SW480 (cell line): ENCODE measurements at places on chromosomes 7 and 10.

- DNase-seq = no peak
Observed at GRCh38 chr10:77175631-77176222, 461.9 kb downstream of the KCNMA1 start.

DNA sequence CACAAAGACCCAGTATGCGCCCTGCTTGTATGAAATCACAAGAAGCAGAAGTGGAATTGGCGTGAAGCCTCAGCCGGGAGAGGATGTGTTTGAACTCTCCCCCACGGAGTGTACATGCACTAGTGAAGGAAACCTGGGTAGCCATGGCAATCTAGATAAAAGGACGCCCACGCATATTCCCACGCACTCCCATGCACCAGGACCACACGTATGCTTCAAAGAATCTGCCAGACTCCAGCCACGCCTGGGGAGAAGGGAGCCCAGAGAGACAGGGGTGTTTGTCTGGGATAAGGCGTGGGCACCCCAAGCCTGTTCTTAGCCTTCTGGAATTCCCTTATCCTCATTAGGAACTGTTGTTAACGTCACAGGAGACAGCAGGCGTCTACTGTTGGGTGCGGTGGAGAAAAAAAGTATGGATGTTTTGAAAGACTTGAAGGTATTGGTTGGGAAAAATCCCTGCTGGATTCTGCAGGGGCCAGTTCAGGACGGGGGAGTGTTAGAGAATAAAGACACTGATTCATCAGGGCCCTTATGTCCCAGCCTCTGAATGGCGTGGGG is 28.9 kb upstream of the ECHDC3 start:
- DNase-seq = peak; percentile 67

DNA sequence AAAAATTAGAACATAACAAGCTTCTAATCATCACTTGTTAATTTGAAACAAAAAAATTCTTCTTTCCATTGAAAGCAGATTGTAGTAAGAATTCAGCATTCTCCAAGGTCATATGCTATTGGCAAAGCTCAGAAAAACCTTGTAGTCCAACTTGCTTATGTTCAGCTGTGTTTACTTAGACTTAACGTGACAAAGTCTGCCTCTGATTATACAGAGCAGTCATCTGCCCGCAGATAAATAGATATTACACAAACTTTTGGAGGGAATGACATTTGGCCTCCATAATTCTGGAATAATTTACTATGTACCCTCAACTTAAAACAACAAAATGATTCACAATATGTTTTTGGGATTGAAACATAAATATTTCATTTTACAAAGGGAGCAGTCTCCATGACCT is 45.8 kb downstream of the MKX start:
- DNase-seq = no peak

DNA sequence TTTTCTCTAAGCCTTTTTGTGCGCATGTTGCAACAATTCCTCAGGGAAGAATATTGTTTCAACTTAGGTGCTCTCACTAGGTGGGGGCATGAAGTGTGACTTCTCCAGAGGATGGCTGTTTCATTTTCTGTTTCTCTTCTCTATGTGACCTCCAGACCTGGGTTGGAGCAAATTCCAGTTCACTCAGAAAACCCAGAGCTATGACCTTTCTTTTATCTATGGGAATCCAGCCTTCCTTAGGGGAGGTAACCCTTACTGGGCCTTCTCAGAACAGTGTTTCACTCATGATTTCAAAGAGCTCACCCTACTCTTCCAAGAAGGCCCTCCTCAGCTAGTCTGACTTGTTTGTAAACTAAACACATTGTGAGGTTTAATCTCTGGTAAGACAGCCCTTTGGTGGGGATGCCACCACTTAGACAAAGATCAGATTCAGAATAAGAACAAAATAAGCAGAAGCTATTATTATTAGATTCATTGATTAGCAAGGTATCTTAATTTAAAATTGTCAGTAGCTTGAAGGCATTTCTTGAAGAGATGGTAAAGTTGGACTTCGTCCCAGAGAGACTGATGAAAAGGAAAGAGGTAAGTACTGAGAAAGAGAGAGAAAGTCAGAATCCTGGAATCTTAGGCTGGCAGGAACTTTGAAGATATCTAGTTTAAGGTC is 16.6 kb upstream of the TAS2R60 start:
- DNase-seq = no peak

- DNase-seq = no peak
Observed at GRCh38 chr7:134289841-134290240, 26.9 kb downstream of the SLC35B4 start.

DNA sequence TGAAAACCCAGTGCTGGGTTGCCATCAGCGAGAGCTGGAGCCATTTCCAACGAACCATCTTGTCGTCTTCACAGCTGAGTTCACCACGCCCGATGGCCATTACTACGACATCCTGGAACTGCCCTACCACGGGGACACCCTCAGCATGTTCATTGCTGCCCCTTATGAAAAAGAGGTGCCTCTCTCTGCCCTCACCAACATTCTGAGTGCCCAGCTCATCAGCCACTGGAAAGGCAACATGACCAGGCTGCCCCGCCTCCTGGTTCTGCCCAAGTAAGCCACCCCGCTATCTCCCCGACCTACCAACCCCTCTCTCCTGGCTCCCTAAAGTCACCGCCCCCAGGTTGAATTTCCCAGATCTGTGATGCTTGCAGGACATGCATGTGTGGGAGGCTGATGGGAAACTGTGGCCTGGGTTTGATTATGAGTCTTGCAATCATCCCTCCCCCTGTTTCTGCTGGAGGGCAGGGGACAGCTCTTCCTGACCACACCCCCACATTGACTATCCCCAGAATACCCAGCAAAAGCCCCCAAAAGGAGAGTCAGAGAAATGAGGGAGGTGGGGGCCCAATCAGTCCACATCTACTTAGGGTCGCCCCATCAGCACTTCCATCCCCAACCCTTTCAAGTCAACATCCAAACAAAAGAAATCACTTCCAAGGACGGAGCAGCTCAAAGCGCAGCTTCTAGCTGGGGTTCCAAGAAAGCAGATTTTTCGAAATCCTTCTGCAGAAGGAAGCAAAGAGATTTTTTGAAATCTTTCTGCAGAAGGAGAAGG is 6.9 kb downstream of the SERPINE1 start:
- no peak for DNase-seq

DNA sequence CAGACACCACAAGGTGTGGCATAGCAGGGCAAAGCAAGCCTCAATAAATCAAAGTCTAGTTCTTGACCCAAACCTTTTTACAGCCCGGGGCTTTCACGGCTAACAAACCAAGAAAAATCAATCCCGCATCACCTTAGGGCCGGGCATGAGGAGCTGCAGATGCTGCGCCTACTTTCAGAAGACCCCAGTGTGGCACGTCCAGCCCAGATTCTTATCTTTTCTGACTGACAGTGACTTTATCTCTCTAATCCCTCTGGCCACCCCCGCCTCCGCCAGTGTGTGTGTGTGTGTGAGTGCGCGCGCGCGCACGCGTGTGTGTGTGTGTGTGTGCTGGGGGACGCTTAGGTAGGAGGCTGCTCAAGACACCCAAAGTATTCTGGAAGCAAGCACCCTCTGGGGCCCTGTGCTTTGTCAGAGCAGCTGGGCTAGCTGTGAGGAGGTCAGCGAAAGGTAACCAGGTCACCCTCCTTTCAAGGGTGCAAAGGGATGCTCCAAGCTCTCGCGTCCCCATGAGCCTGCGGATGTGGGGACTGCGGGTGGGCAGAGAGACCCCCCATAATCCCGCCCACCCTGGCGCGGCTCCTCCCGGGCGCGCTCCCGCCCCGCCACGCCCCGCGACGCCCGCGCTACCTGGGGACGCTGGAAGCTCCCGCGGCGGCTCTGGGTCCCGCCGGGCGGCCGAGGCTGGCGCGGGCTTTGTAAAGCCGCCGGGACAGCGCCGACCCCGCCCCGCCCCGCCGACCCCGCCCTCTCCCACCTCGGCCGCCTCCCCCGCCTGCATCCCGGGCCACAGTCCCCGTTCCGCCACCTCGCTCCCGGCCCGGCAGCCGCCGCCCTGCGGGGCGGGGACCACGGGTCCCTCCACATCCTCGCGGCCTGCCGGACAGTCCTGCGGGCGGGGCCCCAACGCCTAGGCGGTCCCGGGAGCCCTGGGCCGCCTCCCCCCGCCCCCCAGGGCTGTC is 57.1 kb upstream of the RHOBTB1 start:
- peak; percentile 36 for DNase-seq

GRCh38 chr7:131026297-131027000 is 292.4 kb upstream of the KLF14 start:
- no peak for DNase-seq

DNA sequence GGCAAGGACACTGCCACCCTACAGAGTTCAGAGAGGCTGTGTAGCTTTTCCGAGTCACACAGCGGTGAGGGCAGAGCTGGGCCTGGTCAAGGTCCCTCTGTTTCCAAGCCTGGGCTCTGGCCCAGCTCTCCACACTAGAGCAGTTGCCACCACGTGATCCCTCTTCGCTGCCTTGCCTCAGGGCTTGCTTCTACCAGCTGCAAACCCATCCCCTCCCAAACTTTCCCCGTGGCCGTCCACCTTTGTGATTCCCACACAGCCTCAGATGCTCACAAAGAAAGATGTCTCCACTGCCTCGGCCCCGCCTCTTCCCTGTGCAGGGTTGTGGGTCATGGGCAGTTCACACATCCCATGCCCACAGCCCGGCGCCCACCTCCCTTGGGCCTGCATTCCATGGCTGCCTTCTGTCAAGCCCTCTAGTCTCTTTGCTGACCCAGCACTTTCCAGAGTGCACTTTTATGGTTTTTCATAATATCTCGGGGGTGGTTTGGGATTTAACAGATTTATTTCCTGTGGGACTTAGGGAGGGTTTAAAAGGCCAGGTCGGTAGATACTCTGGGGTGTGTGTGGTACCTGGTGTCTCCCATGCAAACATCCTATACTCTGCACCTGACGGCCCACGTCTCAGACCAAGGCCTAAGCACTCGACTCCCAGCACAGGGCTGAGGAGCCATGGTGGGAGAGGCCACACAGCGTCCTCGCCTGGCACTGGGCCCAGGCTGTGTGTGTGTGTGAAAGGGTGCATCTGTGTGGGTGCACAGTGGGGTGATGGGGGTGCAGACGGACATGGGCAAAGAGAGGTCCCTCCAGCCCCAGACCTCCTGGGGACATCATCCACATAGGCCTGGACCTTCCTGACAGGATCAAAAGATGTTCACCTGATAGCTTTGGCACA is 59.6 kb downstream of the PKD1L1 start:
- no peak for DNase-seq

- peak; percentile 13 for DNase-seq
Observed at GRCh38 chr10:23343591-23344240, 881 bp downstream of the C10orf67 start.

- no peak for DNase-seq
Observed at GRCh38 chr7:137717045-137717444, 129.7 kb downstream of the DGKI start.
